ENCODE measurements at places on chromosomes 6 and 20. TPM values are rescaled to one million over a fixed set of nuclear protein-coding genes. Genes with fewer than 3 reads are reported as not detected.

Gene HLA-DRB1
- polyA plus RNA-seq, result 30.5 TPM

Gene HLA-DQB1
- 8.7 TPM for polyA plus RNA-seq

Gene BTNL2
- polyA plus RNA-seq, result not detected

Gene CNR1
- polyA plus RNA-seq, result 4.3 TPM

Gene RNF39
- polyA plus RNA-seq, result 1.0 TPM

Gene FOXF2
- 0.26 TPM for polyA plus RNA-seq

Gene MEI4
- polyA plus RNA-seq, result 0.41 TPM

Gene LY86
- polyA plus RNA-seq, result 0.28 TPM

Gene PLN
- 8.3 TPM for polyA plus RNA-seq

Gene CPXM1
- polyA plus RNA-seq, result 3.6 TPM

Gene PBOV1
- not detected for polyA plus RNA-seq

Gene MANEA
- 5.3 TPM for polyA plus RNA-seq

Gene TP53TG5
- 0.04 TPM for polyA plus RNA-seq

Gene PDYN
- polyA plus RNA-seq, result not detected

Gene SMLR1
- polyA plus RNA-seq, result not detected

Gene EIF6
- 117 TPM for polyA plus RNA-seq

Gene ZNF133
- 8.2 TPM for polyA plus RNA-seq

Gene GPR6
- polyA plus RNA-seq, result not detected

Gene ZNF292
- 3.3 TPM for polyA plus RNA-seq

Gene HLA-DOB
- not detected for polyA plus RNA-seq

Gene SNX9
- 15.9 TPM for polyA plus RNA-seq

Gene PLEKHG1
- polyA plus RNA-seq, result 15.1 TPM

Gene PPIL6
- polyA plus RNA-seq, result 3.0 TPM

Gene SLC4A11
- polyA plus RNA-seq, result 0.29 TPM

Gene BPIFB2
- polyA plus RNA-seq, result not detected

Gene COL9A1
- polyA plus RNA-seq, result 0.31 TPM

Gene OLIG3
- not detected for polyA plus RNA-seq

Gene FAM120B
- polyA plus RNA-seq, result 11.1 TPM

Gene KCNQ5
- polyA plus RNA-seq, result not detected

Gene IL17A
- polyA plus RNA-seq, result not detected

Gene PROKR2
- polyA plus RNA-seq, result not detected

Gene KCNS1
- not detected for polyA plus RNA-seq

Gene KIFC1
- polyA plus RNA-seq, result 0.56 TPM

Gene TPX2
- 0.33 TPM for polyA plus RNA-seq

Gene SCUBE3
- 0.11 TPM for polyA plus RNA-seq

Gene HBS1L
- 33.2 TPM for polyA plus RNA-seq

Gene SLC17A1
- polyA plus RNA-seq, result not detected

Gene C6orf62
- 41.1 TPM for polyA plus RNA-seq
